ENCODE measurements at places on chromosomes 7 and 10.

DNA sequence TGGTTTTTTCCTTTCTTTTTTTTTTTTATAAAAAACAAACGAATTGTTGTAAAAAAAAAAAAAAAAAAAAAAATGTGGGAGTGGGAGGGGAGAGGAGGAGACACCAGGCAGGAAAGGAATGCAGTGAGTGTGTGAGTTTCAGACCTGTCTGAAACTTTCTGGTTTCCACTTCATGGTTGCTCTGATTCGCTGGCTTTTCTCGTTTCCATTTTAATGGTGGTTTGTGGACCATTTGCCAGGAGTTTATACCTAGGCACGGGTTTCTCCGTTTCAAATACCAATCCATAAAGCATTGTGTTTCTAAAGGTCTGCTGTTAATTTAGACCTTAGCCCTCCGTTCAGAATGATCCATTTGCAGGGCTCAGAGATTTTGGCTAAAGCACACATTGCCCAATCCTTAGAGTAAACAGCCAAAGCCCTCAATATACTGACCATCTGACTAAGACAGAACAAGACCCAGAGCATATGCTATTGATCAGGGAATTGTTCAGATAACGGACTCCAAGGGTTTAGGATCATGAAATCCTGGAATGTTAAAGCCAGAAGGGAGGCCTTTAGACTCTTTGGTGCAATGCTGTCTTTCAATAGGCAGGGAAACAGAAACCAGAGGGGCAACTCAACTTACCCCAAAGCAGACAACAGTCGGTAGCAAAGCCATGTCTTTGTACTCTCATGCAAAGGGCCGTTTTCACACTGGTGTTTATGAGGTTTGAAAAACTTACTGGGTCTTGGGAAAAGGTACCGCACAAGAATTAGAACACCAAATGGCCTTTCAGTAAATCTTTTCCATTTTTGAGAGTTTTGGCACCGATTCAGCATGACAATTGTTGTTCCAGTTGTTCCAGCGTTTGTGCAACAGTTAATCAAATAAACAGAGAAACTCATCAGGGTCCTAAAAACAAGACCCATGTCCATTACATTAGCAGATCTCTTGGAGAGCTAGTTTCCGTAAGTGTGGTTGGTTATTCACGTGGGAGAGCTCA is 94.3 kb upstream of the AGBL3 start:
- no peak for DNase-seq

GRCh38 chr10:70932392-70933196 is 44.2 kb upstream of the PCBD1 start:
- no peak for DNase-seq

GRCh38 chr10:19730167-19730906 is 85.9 kb upstream of the PLXDC2 start:
- DNase-seq = no peak

DNA sequence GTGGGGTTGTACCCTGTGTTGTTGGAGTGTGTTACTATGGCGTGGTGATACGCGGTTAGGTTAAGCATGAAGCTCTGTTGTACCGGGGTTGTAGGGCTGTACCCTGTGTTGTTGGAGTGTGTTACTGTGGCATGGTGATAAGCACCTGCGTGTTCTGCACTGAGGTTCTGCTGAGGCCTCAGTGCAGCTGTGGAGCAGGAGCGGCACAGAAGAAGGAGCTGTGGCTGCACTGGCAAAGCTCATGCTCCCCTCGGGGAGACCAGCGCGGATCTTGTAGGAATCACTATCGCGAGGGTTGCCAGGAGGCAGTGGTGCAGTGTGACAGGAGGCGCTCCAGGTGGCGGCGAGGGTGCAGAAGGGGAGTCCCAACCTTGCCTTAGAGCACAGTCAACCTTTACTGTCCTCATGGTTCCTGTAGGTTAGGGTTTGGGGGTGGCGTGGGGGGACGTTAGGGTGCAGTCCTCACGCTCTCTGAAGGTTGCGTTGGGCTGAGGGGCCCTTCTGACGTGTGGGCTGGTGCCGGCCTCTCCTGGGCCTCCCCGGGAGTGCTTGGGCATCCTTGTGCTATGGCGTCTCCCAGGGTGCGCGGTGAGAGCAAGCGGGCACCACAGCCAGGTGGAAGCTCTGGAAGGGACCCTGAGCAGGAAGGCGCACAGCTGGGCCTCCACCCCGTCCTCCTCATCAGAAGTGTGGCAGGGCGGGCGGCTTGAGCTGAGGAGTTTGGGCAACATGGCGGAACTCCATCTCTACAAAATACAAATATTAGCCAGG is 11.0 kb downstream of the DYNC2I1 start:
- no peak for DNase-seq

DNA sequence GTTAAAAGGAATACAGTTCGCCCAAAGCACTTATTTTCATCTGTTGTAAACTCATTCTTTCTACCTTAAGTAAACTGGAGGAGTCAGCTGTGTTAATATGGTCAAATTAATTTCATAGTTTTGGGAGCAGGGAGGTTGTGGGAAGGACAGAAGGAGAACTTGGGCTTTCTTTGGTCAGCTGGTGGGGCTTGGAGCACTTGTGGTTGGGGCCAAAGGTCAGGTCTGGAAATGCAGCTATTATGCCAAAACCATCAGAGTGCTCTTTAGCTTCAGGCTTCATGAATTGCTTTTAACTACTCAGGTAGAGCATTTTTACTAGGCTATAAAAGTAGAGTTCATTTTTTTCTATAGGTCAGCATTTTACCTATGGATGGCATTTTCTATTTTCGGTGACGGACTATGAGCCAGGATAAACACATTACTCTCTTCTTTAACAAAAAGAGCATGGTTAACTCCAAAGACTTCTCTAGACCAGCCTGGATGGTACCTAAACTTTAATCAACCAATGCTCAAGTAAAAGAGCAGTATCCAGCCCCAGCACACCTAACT is 30.0 kb downstream of the STEAP4 start:
- no peak for DNase-seq

GRCh38 chr10:122417667-122418066 is 36.8 kb upstream of the ARMS2 start:
- DNase-seq = no peak

DNA sequence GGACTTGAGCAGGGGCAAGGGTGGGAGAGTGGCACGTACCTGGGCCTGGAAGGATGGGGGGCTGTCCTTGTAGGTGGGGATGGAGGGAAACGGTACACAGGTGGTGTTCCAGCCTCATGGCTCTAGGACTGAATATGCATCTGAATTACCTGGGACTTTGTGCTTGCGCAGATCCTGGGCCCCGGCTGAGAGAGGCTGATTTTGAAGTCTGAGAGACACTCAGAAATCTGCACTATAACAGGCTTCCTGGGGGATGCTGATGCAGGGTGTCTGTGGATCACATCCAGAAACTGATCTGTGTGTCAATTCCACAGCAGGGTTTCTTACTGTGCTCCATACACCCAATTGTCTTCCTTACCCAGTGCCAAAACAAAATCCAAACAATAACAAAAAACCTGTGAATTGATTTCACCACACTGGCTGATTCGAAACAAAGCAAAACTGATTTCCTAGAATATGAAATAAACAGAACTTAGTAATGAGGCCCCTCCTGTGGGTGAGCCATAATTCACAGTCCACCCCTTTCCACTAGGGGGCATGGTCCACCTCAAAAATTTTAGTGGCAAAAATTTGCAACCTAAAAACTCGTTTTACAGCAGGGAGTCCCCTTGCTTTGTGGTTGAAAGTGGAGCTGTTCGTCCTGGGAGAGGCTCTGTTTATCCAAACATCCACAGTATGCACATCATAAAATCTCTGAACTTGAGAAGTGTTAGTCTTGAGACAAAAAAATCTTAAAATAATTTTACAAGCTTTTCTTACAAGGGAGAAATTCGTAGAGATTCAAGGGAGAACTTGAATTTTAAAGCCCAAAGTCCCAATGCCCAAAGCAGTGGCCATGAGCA is 32.0 kb upstream of the PLEKHA1 start:
- DNase-seq = peak; percentile 50

GRCh38 chr7:26326211-26326610 is 34.5 kb downstream of the SNX10 start:
- no peak for DNase-seq

- DNase-seq = no peak
Measured at GRCh38 chr7:18350678-18351077, 144.9 kb upstream of the HDAC9 start.

GRCh38 chr10:76721891-76722505 is 915.6 kb downstream of the KCNMA1 start:
- DNase-seq = no peak

- DNase-seq = no peak
Measured at GRCh38 chr7:17020250-17020649, 138.5 kb upstream of the AGR3 start.

GRCh38 chr10:62399211-62399610 is 25.0 kb downstream of the ZNF365 start:
- no peak for DNase-seq

DNA sequence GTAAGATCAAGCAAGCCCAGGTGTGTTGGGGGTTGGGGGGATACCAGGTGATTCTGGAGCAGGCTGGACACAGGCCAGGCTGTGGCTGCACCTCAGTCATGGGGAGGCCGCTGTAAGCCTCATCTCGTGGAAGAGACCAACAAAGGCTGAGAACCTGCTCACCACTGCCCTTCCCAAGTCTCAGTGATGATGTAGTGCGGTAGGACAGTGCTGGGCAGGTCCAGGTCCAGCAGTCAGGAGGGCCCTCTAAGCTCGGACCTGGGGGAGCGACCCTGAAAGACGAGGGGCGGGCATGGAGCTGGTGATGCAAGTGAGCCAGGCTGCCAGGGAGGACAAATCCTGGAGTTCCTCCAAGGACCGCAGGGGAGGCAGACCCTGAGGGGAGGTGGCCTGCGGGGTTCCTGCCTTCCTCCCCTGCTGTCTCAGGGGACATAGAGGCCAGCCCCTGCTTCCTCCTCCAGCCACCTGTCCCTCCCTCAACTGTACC is 3.3 kb upstream of the PWWP2B start:
- no peak for DNase-seq

DNA sequence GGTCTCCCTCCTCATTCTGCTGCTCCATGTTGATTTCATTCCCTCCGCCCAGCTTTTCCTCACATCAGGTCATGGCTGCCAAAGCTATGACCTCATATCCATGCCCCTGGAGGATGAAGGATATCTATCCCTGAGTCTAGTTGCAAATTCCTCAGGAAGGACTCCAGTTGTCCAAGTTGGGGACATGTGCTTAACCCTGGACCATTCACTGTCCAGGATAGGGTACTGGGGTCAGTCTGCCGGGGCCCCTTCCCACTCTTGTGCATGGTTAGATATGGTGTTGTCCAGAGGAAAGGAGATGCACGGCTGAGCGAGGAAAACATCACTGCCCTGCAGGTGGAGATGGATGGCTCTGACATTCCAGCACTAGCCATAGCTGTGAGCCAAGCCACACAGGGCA is 51.9 kb upstream of the COMTD1 start:
- DNase-seq = no peak

DNA sequence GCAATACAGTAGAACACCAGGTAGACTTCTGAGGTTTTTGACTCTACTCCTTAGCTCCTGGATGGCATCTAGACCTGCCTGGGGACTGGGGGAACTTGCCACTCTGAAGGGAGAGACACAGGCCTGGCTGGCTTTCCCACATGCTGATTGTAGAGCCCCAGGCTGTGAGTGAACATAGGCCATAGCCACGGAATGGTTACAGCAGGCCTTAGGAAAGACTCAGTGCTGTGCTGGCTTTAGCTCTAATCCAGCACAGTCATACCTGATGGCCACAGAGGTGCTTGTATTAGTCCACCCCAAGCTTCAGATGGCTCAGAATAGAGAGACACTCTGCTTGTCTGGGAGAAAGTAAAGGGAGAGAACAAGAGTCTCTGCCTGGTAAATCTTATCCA is 35.0 kb upstream of the ARHGAP12 start:
- DNase-seq = no peak

DNA sequence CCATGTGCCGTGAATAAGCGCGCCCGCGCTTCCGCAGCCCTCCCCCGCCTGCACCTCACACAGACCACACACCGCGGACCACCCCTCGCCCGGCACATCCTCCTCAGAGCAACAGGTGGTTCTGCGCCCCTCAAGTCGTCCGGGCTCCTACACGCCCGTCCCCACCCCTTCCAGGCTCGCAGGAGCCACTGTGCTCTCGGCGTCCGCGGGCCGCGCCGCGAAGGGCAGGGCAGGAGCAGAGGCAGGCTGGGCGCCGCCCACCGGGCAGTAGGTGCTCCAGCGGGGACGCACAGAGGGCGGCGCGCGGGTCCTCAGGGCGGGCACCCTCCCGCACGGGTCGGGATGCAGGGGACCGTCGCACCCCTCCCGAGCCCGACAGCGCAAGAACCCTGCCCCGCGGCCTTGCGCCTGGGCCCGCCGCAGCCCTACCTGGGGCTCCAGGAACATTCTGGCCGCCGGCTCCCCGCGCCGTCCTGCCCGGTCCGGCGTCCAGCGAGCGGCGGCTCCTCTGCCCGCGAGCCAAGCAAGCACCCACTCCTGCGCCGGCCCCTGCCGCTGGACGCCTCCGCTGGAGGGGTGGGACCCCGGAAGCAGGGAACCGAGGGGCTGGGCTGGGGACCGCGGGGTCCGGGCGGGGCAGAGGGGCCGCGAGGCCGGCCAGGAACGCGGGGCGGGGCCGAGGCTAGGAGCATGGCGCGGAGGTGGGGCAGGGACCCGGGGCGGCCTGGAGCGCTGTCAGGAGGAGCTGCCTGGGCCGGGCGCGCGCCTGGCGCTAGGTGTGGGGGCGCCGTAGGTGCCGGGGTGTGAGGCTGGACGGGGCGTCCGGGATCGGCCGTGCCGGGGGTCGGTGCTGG is 37.4 kb downstream of the RASGEF1A start:
- peak; percentile 33 for DNase-seq

GRCh38 chr10:43374194-43374593 is 2.8 kb downstream of the FXYD4 start:
- no peak for DNase-seq

DNA sequence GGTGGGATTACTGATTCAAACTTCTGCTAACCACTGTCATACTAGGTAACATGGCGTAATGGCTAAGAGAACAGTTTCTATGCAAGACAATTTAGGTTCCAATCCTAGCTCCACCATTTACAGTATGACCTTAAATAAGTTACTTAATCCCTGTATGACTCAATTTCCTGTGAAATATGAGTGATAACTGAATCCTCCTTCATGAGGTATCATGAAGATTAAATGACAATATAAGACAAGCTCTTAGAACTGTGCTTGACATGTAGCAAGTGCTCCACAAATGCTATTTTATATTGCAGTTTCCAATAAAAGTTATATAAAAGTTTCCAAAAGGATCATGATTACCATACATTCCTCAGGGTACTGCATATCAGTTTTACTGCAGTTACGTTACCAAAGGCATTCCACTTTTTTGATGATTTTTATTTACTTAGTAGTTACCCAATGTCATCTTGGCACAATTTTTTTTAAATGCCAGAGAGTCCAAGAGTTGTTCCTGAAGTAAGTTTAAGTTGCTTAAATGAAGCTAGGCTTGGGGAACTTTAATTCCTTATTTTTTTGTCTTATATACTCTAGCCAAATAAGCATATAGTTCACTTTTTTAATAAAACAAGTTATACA is 7.1 kb downstream of the DOCK4 start:
- no peak for DNase-seq

Data from CD4-positive, alpha-beta T cell treated with Interferon gamma for 1 hour (primary cell).